ENCODE measurements at places on chromosomes 16 and 17.
A peak's percentile ranks its signal among the peaks of the same experiment; 100 is the strongest.

GRCh38 chr17:58335061-58335731 lies 6.6 kb upstream of the TSPOAP1 start:
- peak; percentile 55 for DNase-seq

- DNase-seq = no peak
These were observed 88.6 kb upstream of the NKD1 start for GRCh38 chr16:50459496-50460080.

GRCh38 chr16:17469741-17470181 lies 999 bp downstream of the XYLT1 start:
- peak; percentile 42 for DNase-seq

GRCh38 chr16:17836868-17837602 lies 366.3 kb upstream of the XYLT1 start:
- no peak for DNase-seq

GRCh38 chr16:2458887-2459646 lies 842 bp upstream of the TEDC2 start:
- DNase-seq = no peak

DNA sequence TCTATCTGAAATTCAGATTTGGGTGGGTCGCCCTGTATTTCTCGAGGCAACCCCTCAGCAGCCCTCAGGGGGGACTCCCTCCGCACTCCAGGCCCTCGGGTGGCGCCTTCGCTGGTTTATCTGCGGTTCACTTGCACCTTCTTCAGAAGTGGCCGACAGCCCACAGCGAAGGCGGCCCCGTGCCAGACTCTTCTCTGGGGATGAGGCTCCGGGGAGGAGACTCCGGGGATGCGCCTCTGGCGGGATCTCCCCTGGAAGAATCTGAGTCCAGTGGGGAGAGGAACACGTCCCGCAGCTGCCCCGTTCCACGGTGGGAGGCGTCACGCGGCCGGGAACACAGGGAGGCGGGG lies 63.9 kb upstream of the DNAJA2 start:
- peak; percentile 38 for DNase-seq

DNA sequence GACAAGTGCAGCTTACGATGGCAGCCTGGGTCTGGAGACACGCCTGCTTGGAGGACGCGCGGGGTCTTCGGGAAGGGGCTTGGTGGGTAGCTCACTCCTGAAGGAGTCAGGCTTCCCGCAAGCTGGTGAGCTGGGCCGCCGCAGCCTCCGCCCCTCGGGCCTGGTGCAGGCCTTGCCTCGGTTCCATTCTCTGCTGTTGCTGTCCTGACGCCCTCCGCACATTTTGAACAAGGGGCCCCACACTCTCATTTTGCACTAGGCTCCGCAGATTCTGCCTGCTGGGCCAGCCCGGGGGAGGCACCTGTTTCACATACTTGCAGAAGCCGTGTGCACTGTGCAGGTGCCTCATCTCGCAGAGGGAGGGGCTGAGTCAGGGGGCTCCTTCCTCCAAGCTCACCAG lies 31.9 kb upstream of the CBX4 start:
- DNase-seq = no peak

- DNase-seq = no peak
These were observed 74.8 kb downstream of the HS3ST2 start for GRCh38 chr16:22888791-22889190.

DNA sequence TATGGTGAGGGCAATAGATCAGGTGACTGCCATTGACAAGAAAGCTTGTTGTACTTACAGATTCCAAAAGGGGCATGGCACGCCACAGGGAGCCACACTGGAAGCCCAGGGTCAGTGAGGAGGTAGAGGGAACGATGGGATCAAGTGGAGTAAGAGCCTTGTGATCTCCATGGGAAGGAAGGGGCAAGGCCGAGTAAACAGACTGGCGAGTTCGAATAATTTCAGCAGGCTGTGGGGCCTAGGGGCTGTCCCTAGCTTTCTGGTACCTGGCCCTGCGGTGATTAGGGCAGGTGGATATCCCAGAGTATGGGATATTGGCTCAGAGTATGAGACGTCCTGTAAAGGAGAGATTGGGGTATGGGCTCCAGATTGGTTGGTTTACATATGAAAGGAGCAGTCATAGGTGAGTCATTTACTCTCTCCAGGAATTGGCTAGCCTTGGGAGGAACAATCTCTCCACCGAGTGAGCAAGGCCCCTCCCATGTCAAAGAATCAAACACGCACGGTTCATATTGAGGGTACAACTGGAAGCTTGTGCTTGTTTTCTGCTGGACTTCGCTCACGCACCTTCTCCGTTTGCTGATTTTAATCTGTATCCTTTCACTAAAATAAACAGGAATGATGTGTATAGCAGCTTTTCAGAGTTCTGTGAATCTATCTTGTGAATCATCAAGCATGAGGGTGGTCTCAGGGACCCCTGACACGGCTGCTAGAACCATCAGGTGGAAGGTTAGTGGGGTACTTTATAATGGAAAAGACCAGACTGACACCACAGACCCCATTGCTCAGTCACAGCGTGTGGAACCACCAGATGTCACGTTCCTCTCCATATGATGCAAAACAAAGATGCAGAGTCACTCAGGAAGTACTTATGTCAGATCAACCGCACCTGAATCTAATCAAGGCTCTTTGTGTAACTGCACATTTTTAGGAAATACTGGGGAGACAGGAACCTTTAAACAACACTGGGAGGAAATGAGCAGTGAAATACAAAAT lies 27.9 kb downstream of the GABARAPL2 start:
- DNase-seq = no peak

GRCh38 chr16:85655216-85656129 lies 33.3 kb downstream of the GINS2 start:
- DNase-seq = no peak

- no peak for DNase-seq
These were observed 109.3 kb downstream of the DNAH9 start for GRCh38 chr17:11707586-11707985.

DNA sequence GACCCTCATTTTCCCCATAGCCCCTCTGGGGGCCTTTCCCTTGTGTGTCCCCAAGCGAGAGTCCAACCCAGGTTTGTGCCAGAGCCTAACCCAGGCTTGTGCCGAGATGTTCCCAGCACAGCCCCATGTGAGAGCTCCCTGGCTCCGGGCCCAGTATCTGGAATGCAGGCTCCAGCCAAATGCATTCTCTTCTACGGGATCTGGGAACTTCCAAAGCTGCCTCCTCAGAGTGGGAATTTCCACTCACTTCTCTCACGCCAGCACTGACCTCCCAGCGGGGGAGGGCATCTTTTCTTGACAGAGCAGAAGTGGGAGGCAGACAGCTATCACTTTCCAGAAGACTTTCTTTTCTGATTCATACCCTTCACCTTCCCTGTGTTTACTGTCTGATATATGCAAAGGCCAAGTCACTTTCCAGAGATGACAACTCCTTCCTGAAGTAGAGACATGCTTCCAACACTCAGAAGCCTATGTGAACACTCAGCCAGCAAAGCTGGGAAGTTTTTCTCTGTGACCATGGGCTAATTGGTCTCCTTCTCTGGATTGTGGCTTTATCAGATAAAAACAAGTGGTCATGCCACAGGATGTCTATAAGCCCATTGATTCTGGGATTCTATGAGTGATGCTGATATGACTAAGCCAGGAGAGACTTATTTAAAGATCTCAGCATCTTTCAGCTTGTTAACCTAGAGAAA lies 2.5 kb upstream of the CCL2 start:
- DNase-seq = no peak
